ENCODE measurements at places on chromosomes 3 and 15.

GRCh38 chr3:34920806-34921205 lies 718.5 kb upstream of the ARPP21 start:
- DNase-seq, result no peak

- no peak for DNase-seq
Measured at GRCh38 chr3:103295974-103296570, 861.3 kb downstream of the ZPLD1 start.

- no peak for DNase-seq
Measured at GRCh38 chr3:146680617-146681016, 75.5 kb upstream of the PLSCR5 start.

DNA sequence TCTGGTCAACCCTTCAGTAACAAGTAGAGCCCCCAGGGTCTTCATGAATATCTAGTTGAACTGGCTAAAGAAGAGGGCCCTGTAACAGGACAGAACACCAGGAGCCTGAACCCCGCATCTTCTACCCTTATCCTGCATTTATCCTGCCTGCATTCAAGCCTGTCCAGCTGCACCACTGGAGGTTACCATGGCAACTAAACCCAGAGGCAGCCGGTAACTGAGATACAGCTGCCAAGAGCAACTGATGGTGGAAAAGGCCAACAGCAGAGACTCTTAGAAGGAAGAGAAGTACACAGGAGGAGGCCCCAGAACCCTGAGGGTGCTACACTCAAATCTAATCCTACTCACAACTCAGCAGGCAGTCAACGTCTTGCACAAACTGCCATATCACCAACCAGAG lies 3.7 kb upstream of the PRKAR2A start:
- DNase-seq, result no peak

DNA sequence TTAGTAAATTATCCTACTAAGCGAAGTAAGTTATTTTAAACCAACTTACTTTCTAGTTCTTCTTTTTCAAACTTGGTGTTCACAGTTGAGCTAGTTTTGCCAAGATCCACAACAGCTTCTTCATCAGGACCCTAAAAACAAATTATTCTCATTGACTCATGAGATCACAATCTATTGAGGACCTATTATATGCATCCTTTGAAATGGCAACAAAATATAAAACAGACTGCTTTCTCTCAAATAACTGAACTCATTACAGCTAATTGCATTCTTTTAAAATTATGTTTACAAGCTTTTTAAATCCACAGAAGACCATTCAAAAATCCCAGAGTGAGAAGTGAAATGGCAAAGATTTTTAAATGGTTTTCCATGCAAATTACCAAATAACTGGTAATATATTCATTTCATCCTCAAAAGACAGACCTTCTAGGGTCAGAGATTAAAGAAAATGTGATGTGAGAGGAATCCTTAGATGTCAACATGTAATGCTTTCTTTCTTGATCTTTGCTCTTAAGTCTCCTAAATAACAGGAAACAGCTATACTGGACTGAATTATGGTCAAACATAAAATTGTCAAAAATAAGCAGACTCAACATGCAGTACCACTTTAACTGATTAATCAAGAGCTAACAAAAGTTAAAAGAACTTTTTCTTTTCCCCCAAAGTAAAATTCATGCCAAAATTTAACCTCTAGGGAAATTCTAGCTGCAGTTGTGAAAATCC lies 31.7 kb downstream of the SLC4A7 start:
- no peak for DNase-seq

DNA sequence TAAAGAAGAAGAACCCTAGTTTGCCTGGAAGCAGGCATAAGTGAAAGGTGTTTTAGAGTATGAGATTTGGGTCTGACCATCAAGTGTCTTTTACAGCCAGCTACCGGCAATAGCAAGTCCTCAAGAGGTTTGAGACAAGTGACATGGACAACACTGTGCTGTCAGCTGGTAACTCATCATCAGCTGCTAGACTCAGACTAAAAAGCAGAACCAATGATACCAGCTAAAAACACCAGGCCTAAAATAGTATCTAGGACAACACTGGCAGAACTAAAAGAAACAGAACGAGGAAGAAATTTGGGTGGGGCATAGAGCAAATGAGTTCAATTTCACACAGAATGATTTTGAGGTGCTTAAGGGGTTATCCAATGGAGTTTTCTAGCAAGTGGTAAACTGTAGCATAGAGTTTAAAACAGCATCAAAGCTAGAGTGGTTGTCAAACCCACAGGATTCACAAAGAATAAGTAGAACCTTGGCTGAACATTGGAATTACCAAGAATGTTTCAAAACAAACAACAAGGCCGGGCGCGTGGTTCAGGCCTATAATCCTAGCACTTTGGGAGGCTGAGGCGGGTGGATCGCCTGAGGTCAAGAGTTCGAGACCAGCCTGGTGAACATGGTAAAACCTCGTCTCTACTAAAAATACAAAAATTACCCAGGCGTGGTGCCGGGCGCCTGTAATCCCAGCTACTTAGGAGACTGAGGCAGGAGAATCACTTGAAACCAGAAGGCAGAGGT lies 3.9 kb downstream of the CIAO2A start:
- no peak for DNase-seq

- DNase-seq, result no peak
Measured at GRCh38 chr15:26065723-26066122, 202.6 kb upstream of the ATP10A start.

DNA sequence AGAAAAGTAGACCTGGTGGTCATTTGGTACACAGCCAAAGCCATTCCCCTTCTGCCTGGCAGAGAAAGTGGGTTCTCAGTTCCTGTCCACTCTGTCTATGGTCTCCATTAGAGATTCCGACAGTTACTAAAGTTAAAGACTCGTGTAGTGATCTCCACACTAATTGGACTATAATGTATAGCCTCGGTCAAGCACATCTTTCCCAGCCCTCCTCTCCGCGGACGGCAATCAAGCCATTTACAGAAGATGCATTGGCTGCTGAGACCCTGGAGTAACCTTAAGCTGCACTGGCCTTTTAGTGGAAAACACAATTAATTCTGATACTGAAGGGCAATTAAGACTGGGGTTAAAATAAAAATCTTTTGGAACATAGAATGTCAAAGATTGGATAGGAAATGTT lies 865.3 kb downstream of the MCTP2 start:
- no peak for DNase-seq

DNA sequence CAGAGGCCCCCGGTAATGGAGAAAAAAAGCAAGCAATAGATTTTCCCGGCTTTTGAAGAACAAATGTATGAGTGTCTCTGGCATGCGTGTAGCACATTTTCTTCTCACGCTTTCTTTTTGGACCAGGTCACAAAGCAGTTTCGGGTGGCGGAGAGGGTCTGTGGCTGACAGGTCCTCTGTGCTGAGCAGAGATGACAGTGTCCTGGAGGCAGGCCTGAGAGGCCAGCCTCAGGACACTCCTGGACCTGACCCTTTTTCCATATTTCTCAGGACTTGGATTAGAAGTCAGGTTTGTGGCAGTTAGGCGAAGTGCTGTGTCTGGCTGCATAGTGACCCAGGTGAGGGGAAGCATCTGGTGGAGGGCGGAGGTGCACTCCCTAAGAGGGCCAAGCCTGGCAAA lies 52.9 kb downstream of the KLF13 start:
- no peak for DNase-seq

DNA sequence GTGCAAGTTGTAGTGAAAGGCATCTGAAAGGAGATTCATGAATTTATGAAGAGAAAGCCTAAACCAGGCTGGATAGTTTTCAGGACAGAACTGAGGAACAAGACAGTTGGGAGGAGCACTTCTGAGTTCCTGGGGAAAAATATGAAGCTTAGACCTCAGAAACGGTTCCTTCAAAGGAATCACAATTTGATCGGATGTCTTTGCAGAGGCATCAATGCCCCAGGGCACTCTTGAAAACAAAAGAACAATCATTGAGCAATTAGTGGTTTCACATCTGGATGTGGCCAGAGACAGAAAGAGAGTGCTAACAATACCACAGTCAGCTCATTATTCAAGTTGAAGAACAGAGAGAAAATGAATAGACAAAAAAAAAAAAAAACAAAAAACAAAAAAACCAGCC lies 86.2 kb downstream of the KLF13 start:
- DNase-seq, result no peak

DNA sequence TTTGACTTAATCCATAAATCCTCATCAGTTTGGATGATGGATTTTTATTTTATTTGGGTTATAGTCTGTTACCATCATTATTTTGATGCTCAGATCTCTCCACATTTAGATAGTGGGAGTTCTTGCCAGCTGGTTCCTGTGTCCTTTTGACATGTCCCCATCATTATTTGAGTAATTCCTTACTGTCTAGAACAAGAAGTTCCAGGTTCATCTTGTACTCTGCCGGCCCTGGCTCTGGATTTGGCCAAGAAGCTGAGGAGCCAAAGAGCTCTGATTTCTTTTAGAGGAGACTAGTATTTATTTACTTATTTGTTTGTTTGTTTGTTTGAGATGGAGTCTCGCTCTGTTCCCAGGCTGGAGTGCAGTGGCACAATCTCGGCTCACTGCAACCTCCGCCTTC lies 54.3 kb downstream of the PTPRG start:
- DNase-seq, result no peak

GRCh38 chr3:26346497-26346896 lies 276.1 kb upstream of the LRRC3B start:
- no peak for DNase-seq

GRCh38 chr3:183818041-183818620 lies 7.2 kb downstream of the MAP6D1 start:
- DNase-seq, result no peak

GRCh38 chr3:188557235-188557634 lies 403.3 kb downstream of the LPP start:
- no peak for DNase-seq

DNA sequence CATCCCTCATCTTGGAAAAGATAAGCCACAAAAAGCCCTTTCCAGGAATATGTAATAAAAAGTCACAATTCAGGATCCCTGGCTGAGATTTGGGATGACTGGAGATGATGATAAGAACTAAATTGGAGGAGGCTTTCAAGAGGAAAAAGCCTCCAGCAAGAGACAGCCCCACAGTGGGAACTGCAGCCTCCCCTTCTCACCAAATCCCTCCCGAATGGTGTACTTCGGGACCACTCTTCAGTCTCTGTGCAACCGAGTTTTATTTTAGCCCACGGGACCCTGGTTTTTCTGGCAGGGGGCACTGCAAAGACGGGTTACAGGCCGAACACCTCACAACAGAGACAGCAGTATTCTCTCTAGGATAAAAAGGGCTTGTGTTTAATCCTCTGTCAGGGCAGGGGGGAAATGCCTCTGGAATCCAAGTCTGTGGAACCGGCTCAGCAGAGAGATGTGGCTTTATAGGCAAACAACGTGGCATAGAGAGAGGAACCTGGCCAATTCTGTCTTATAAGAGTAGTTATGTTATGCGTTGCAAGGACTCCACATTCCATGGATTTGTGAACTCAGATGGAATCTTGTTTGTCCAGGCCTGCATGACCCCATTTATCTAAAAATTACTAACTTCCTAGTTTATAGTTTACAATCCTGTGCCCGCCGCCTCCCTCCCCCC lies 1.2 kb upstream of the LMCD1 start:
- DNase-seq, result no peak

- DNase-seq, result no peak
Measured at GRCh38 chr3:129795186-129796010, 98.1 kb downstream of the TMCC1 start.

GRCh38 chr3:53668872-53669271 lies 174.5 kb downstream of the CACNA1D start:
- DNase-seq, result no peak

DNA sequence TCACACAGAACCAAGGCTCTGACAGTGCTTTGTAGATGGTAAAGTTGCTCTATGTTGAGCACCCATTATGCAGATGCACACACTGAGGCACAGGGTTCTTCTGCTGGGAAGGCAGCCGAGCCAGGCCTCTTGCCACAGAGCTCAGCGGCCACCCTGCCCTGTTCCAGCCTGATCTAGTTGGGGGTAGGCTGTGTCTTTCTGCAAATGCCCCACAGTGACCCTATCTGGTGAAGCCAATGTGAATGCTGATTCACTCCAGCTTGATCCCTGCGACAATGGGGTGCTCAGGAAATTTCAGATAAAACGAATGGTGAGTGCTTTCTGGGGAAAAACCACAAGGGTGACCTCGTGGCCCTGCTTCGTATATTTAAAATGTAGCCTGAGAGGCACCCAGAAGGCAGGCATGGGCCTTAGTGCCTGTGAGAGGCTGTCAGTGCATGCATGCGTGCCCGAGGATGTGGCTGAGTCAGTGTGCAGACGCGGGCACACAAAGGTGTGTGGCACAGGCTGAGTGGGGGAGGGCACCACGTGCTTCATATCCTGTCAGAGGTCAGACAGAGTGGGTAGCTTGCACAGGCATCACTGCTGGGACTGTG lies 85.7 kb downstream of the ATP2B2 start:
- peak; percentile 8 for DNase-seq

DNA sequence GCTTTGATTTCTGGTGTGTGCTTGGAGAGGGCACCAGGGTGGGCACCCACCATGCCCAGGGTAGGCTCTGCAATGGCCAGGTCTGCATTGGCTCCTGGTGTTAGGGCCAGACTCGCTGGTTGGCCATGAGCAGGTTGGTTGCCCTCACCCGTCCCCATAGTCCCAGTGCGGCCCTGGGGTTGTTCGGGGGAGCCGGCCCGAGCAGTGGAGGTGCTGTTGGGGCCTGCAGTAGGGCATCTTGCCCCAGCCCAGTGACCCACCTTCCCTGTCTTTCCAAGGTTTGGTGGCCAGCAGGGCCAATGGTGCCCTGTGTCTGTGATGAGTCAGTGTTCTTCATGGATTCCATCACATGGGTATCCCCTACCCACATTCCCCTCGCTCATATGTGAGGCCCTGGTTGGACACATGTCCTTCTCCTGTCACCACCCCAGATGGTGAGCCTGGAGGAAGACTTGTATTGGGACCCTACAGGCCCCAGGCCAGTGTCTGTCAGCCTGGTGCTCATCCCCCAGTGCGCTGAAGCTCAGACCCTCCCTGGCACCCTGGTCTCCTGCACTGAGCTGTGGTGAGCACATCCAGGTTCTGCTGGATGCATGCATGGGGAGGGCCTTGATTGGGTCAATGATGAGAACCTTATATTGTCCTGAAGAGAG lies 190.1 kb downstream of the UBE3A start:
- DNase-seq, result no peak

- DNase-seq, result no peak
Measured at GRCh38 chr3:127053450-127053849, 70.5 kb downstream of the PLXNA1 start.

- no peak for DNase-seq
Measured at GRCh38 chr3:112133626-112134334, 732 bp upstream of the GCSAM start.

DNA sequence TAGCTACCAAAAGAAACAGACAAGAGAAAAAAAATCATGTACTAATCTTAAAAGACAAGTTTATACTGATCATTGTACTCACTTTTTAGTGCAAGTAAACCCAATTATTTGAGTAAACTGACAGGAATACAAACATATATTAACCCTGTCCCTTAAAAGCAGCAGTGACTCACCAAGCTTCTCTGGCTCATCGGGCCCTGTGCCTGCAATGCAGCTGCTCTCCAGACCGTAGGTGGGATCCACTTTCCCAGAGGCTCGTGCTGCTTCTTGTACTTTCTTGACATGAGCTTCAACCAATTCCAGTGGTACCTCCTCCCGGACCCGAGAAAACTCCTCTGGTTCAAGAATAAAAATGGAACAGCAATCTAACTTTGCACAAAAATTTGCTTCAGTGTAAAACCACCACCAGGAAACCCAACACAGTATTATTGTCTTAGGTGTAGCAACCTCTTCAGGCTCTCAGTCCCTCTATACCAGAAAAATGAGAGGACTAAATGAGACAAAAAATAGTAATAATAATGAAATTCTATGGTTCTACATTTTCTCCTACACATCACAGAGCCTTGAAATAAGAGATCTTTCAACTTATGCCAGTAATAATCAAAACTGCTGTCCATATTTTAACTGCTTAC lies 82.6 kb upstream of the CSPG5 start:
- no peak for DNase-seq

Measured in stimulated activated naive CD4-positive, alpha-beta T cell treated with Interleukin-2 at 50 U/mL for 16 hours (primary cell).